ENCODE measurements at places on chromosomes 5 and 9.

- no peak for DNase-seq
Observed at GRCh38 chr9:134276453-134277245, 49.6 kb upstream of the RXRA start.

DNA sequence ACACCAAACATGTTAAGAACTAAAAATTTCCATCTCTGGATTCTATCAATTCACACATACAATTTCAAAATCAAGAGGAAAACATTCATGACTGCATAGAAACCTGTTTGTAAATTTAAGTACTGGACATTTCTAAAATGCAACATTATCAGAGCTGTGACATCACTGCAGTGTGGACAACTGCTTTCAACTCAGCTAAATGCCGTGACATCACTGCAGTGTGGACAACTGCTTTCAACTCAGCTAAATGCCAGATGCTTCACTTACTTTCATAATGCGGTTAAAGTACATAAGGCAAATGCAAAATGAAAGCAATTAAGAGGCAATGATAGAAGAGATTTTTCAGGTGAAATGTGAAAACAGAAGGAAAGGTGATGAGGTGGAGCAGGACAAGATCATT lies 161.5 kb downstream of the ARL15 start:
- no peak for DNase-seq

- DNase-seq = no peak
Observed at GRCh38 chr5:77876862-77877502, 100.8 kb upstream of the TBCA start.

GRCh38 chr5:94240596-94240992 lies 377.8 kb downstream of the KIAA0825 start:
- no peak for DNase-seq

DNA sequence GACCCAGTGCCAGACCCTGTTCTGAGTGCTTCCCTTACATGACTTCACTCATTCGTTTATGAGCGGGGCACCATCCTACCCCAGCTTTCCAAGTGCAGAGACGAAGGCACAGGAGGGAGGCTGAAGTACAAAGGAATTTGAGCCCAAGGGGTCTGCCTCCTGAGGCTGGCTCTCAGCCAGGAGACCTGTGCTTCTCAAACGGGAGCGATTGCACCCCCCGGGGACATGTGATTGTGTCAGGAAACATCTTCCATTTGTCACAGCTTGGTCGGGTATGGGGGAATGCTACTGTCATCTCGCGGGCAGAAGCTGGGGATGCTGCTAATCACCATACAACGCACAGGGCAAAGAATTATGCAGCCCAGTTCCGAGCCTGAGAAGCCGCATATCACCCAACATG lies 23.9 kb downstream of the ADCY2 start:
- DNase-seq = peak; percentile 61

- DNase-seq = no peak
Observed at GRCh38 chr5:137264041-137264440, 235.1 kb downstream of the SPOCK1 start.

DNA sequence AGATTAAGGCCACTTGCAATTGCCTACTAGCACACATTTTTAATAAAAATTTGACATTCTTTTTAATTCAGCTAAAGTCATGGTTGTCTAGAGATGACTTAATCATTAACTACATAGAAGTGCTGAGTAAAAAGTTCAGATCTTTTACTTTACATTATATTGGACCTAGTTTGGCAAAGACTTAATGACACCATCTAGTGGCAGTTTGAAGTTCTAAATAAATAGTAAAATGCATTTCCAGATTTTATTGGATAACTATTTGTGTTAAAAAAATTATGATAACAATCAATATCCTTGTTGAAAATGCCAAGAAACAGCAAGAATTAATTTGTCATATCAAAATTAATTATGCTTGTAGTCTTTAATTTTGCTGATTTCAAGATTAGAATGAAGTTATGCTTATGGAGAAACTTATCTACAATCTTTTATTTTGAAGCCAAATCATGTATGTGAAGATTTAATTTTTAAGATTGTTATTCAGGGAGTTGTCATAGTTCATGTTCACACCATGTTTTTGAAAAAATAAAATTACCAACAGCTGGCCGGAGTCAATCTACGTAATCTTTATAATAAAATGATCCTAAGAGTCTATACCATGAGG lies 69.6 kb upstream of the PJA2 start:
- no peak for DNase-seq

- DNase-seq = no peak
Observed at GRCh38 chr5:14681236-14681752, 16.8 kb downstream of the OTULIN start.

- DNase-seq = peak; percentile 65
Observed at GRCh38 chr5:132410451-132411303, 41.2 kb downstream of the SLC22A5 start.

GRCh38 chr9:36864491-36865410 lies 169.3 kb downstream of the PAX5 start:
- DNase-seq = peak; percentile 66

- DNase-seq = no peak
Observed at GRCh38 chr5:173287086-173287485, 41.1 kb downstream of the STC2 start.

DNA sequence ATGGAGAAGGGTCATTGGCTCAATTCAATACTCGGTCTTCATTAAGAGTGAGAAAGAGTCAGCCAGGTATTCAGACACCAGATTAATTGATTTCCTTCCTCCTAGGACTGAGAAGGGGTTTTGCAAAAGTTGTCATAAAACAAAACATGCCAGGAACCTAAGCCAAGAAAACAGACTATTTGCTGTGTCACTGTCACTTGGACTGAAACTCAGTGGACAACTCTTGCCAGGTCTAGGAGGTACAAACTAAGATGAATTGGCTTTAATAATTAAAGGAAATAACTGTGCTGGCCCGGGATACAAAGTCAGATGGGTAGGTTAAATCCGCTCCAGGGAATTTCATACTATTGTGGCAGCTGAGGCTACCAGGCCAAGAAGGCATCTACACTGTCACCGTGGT lies 71.1 kb upstream of the TBC1D9B start:
- no peak for DNase-seq

- DNase-seq = peak; percentile 35
Observed at GRCh38 chr9:84609779-84610178, 59.8 kb upstream of the NTRK2 start.

GRCh38 chr5:2669913-2670312 lies 81.6 kb downstream of the IRX2 start:
- DNase-seq = no peak

- no peak for DNase-seq
Observed at GRCh38 chr5:39455645-39456044, 30.9 kb upstream of the DAB2 start.

GRCh38 chr5:153360860-153361259 lies 129.6 kb upstream of the GRIA1 start:
- no peak for DNase-seq

GRCh38 chr9:25677301-25678146 lies 720 bp downstream of the TUSC1 start:
- no peak for DNase-seq

DNA sequence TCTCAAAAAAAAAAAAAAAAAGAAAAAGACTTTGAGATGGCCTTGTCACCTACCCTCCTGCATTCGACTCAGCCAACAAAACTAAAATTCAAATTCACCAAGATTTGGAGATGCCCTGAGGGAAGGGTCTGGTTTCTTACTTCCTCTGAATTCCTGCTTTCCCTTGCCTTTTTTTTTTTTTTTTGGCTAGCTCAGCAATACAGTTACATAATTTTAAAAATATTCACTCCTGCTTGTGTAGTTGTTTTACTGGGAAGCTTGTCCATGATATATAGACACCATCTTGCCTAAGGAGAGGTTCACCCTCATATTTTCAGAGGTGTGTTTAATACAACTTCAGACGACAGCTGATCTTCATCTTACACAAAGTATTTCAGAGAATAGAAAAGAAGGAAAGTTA lies 21.3 kb upstream of the SERINC5 start:
- no peak for DNase-seq

DNA sequence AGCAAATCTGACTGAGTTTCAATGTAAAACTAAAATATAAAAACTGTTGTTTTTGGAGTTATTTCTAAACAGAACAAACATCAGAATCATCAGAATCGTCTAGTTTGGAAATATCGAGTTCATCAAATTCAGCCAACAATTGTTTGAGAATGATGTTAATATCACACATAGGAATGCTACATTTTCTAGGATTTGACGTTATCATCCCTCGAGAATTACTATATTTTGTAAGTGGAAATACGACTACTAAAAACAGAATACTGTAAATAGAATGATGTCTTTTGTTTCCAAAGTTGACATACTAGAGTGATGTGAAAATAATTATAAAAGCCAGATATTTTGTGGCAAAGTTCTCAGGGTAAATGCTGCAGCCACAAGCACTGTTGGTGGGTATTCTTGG lies 805.9 kb downstream of the TLE1 start:
- no peak for DNase-seq

DNA sequence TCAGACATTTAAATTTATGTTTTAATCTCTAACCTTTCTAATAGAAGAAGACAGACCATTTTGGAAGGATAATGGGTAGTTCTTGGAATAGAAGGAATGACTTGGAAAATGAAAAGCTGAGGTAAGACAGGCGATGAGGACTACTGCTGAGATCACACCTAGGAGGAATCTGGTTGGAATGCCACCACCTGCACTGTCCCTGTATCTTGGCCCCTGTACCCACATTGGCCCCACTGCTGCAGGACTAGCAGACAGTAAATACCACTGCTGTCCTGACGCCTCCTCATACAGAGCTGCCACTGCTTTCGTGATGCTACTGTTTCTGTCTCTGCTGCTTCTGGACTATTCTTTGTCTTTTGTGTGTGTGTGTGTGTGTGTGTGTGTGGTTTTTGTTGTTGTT lies 359.8 kb downstream of the TMEM232 start:
- DNase-seq = no peak

DNA sequence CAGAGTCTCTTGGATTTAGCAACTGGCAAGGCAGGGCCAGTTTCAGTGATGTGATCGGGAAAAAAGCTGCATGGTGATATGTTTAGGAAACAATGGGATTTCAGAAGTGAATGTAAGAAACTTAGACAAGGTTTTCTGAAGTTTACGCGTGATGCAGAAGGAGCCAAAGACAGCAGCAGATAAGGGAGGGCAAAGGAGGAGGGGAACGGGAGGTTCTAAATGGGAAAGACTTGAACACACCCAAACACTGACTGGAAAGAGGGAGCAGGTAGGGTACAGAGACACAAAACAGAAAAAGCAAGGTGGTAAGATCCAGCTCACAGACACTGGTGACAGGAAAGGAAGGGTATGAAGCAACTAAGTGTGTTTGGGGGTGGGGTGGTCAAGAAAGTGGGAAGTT lies 115.4 kb downstream of the EPB41L4A start:
- no peak for DNase-seq

DNA sequence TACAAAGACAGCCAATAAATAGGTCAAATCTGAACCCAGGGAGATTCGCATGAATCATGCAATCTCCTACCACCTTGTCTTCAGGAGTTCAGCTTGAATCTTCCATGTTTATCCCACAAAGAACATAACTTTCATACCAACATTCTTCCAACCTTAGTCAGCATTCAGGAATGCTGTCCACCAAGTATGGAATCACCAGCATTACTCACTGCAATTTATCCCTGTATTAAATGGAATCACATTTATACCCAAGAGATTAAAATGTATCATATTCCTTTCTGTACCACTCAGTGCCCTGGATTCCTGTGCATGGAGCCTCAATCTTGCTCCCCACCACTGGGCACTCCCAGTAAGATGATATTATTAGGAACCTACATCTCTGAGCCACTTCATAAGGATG lies 162.6 kb downstream of the GLIS3 start:
- no peak for DNase-seq

DNA sequence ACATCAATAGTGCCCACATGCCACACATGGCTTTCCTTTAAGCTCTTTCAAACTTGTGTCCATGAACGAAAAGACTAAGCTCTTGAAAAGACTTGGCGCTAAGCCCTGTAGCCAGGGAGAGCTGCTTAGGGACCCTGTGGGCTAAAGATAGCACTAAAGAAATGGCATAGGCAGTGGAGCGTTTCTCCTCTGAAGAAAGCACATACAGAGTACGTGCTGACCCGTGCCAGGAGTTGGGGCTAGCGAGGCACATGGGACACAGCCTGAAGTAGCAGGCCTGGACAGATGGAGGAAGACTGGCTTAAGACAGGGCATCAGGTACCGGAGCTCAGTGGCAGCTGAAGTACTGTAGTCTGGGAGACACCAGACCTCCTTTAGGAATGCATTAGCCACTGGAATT lies 39.7 kb downstream of the ADGRV1 start:
- DNase-seq = no peak

GRCh38 chr5:149827086-149827485 lies 97.0 kb downstream of the PPARGC1B start:
- no peak for DNase-seq

DNA sequence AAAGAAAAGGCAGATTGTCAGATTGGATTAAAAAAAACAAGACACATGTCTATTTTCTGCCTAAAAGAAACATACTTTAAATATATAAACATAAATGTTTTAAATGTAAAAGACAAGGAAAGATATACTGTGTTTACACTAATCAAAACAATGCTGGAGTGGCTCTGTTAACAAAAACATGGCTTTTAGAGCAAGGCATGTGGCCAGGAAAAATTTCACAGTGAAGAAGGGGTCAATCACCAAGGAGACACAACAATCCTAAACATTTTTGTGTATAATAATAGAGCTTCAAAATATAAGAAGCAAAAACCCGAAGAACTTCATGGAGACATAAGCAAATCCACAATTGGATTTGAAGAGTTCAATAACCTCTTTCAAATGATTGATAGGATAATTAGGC lies 18.5 kb upstream of the GADD45G start:
- DNase-seq = no peak

DNA sequence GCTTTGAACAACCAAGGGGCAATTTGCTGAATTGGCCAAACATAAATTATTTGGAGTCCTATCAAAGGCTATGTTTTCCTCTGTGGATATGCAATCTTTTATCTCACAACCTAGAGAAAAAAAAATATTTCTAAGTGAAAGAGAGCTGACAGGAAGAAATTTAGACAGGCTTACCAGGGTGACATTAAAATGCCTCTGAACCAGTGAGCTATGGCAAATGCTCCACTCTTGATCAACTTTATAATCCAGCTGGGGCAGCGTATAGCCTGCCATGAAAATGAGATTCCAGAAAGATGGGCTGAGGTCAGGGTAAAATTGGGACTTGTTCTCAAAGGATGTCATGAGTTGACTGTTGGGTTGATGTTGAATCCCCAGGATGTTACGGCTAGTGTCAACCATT lies 399.3 kb upstream of the TRPC7 start:
- DNase-seq = no peak

- DNase-seq = no peak
Observed at GRCh38 chr9:92737216-92737606, 27.4 kb downstream of the BICD2 start.

DNA sequence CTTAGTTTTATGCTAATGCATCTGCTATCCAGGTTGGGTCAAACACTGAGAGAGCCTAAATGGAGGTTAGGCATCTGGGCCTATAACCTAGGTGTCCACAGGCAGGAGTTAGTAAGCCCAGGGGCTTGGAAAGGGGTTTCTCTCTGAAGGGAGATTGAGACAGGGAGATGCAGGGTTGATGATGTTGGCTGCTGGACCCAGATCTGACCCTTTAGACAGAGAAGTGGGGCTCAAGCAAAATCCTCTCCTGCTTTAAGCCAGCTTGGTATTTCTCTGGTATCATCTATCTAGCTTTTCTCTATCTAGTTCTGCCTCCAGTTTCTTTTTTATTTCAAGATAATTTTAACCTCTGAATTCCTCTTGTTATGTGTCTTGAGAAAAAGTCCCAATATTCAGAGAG lies 18.3 kb upstream of the ANKRD55 start:
- no peak for DNase-seq

All from NT2/D1 (cell line).